ENCODE measurements at places on chromosomes 6 and 20. TPM values are rescaled to one million over a fixed set of nuclear protein-coding genes. Genes with fewer than 3 reads are reported as not detected.

The FAM83C gene
- not detected for total RNA-seq

The KIF6 gene
- total RNA-seq: 2.9 TPM

DNA sequence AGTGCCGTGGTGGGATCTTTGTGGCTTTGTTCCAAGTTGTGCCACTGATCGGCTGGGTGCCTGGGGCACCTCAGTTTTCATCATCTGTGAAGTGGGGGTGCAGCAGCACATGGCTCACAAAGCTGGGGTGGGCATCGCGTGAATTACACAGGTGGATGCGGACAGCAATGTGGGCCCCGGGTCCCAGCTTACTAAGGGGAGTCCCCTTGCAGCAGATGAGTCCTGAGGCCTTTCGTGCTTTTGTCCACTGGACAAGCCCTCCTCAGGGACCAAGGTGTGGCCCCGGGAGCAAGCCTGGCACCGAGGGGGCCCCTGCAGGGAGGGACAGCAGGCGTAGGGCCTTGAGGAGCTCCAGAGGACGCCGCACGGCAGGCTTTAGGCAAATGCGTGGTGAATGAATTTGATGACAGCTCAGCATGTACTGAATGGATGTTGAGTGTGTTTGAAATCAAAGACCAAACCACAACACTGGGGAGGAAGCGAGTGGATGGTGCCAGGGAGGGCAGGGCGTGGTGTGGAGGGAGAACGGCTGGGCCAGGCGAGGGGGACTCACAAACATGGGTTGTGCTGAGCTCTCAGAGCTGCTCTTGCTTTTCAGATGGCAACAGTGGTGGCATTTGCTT is 53.2 kb downstream of the IRF4 start:
- H3K4me1 ChIP-seq: no peaks in the 10 kb centered on the region
- DNase-seq: no peak
- no peak overlapping the region for H3K27ac ChIP-seq

DNA sequence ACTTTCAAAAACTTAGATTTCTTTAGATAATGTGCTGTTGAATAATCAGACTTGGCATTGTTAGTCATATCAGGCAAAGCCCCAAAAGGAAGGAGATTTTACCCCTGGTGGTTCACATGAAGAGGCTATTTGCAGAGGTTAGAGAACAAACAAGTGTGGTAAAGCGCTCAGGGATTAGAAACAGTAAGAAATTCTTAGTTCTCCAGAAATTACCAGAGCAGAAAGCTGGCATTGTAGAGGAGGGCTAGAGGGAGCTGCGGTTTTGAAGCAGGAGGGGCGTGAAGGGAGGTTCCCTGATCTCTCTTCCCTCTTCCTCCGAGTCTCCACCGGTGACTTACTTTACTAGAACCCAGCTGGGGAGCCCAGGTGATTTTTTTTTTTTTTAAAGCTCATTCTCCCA is 10.2 kb downstream of the MYO6 start:
- no peak for DNase-seq
- peaks cover 4% of the 10 kb centered on the region for H3K36me3 ChIP-seq
- H3K27ac ChIP-seq: no peak overlapping the region
- H3K4me3 ChIP-seq: no peak overlapping the region

DNA sequence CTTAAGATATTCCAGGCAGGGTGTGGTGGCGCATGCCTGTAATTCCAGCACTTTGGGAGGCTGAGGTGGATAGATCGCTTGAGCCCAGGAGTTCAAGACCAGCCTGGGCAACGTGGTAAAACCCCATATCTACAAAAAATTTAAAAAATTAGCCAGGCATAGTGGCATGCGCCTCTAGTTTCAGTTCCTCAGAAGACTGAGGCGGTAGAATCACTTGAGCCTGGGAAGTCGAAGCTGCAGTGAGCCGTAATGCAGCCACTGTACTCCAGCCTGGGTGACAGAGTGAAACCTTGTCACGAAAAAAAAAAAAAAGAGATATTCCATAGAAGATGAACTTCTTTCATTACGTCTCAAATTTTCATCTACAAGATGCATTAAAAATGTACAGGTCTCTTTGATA is 46.7 kb upstream of the ISM1 start:
- no peak overlapping the region for H3K27ac ChIP-seq
- H3K4me1 ChIP-seq: no peaks in the 10 kb centered on the region
- no peaks in the 10 kb centered on the region for H3K27me3 ChIP-seq
- no peak for DNase-seq
- no peak overlapping the region for H3K4me3 ChIP-seq
- H3K36me3 ChIP-seq: no peaks in the 10 kb centered on the region

- no peak overlapping the region for H3K27ac ChIP-seq
- no peaks in the 10 kb centered on the region for H3K27me3 ChIP-seq
- DNase-seq: no peak
- no peaks in the 10 kb centered on the region for H3K4me1 ChIP-seq
- H3K4me3 ChIP-seq: no peak overlapping the region
- no peaks in the 10 kb centered on the region for H3K36me3 ChIP-seq
Observed at GRCh38 chr6:107361753-107362604, 97.4 kb downstream of the PDSS2 start.

DNA sequence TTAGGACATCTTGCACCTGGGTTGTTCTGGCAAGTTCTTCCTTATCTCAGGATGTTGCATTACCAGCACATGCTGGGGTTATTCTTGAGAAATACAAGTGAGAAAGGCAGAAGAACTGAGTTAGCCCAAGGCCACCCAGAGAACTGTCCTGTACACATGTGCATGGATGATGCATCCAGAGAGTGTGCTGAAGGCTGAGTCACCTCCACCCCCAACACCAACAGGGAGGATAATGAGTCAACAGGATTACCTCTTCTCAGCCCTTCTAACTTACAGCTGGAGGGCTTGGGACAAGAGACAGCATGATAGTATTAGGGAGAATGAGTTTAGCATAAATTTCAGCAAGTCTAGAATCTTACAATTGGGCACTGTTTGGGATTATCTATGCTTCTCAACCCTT is 8.5 kb downstream of the SCGN start:
- no peak overlapping the region for H3K27ac ChIP-seq
- H3K4me3 ChIP-seq: no peak overlapping the region
- no peaks in the 10 kb centered on the region for H3K4me1 ChIP-seq
- H3K27me3 ChIP-seq: no peaks in the 10 kb centered on the region

- H3K4me1 ChIP-seq: no peaks in the 10 kb centered on the region
- no peak overlapping the region for H3K4me3 ChIP-seq
- H3K27ac ChIP-seq: no peak overlapping the region
- no peak for DNase-seq
- peaks cover 5% of the 10 kb centered on the region for H3K36me3 ChIP-seq
Observed at GRCh38 chr6:135283926-135284325, 102.8 kb downstream of the MYB start.

GRCh38 chr6:41643899-41644269 is 5.6 kb downstream of the MDFI start:
- H3K36me3 ChIP-seq: no peaks in the 10 kb centered on the region
- H3K4me3 ChIP-seq: no peak overlapping the region
- H3K4me1 ChIP-seq: peaks cover 3% of the 10 kb centered on the region
- H3K27me3 ChIP-seq: no peaks in the 10 kb centered on the region
- no peak for DNase-seq

- peaks cover 16% of the 10 kb centered on the region for H3K27me3 ChIP-seq
- H3K4me3 ChIP-seq: peak overlapping the region; percentile 72
- no peaks in the 10 kb centered on the region for H3K36me3 ChIP-seq
- DNase-seq: no peak
- H3K4me1 ChIP-seq: peaks cover 3% of the 10 kb centered on the region
Observed at GRCh38 chr6:3455147-3455568, 1.7 kb downstream of the SLC22A23 start.

GRCh38 chr6:19880066-19880465 is 42.9 kb downstream of the ID4 start:
- H3K36me3 ChIP-seq: no peaks in the 10 kb centered on the region
- DNase-seq: no peak
- no peak overlapping the region for H3K27ac ChIP-seq
- no peak overlapping the region for H3K4me3 ChIP-seq
- H3K27me3 ChIP-seq: no peaks in the 10 kb centered on the region

- no peaks in the 10 kb centered on the region for H3K27me3 ChIP-seq
- no peaks in the 10 kb centered on the region for H3K36me3 ChIP-seq
- no peak for DNase-seq
- H3K4me3 ChIP-seq: no peak overlapping the region
- no peak overlapping the region for H3K27ac ChIP-seq
- H3K4me1 ChIP-seq: no peaks in the 10 kb centered on the region
Observed at GRCh38 chr20:15703171-15703911, 869.9 kb downstream of the KIF16B start.
